Left ventricle myocardium inferior (tissue), 1 donor: ENCODE measurements at places on chromosomes 4 and X. TPM values are rescaled to one million over a fixed set of nuclear protein-coding genes. Genes with fewer than 3 reads are reported as not detected.

The ARHGEF6 gene
- total RNA-seq: 54.9 TPM

The H2BW2 gene
- total RNA-seq: not detected

The DGAT2L6 gene
- total RNA-seq: not detected

DNA sequence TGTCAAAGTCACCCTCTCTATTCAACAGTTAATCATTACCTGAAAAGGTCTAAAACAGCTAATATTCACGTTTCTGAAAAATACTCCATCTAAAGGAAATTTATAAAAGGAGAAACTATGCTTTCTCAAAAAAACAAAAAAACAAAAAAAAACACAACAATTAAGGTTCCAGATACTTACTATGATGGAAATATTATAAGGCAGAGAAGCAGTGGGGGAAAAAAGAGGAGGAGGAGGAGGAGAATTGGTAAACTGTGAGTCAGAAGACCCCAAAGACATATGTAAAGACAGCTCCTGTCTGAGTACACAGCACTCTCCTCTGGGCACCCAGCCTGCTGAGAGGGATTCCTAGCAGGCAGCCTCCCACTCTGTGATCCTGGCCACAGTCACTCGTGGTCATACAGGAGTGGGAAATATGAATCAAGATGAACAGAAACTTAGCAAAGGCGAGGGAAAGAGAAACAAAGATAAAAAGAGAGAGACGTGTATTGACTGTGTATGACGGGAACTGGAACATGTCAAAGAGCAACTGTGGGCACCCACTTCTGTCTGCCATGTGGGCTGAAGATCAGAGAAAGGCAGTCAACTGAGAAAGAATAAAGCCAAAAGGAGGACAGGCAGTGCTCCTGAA is 12.5 kb downstream of the KLHL15 start:
- no peak for DNase-seq

- DNase-seq: no peak
Observed at GRCh38 chr4:82553020-82553419, 8.8 kb downstream of the TMEM150C start.

DNA sequence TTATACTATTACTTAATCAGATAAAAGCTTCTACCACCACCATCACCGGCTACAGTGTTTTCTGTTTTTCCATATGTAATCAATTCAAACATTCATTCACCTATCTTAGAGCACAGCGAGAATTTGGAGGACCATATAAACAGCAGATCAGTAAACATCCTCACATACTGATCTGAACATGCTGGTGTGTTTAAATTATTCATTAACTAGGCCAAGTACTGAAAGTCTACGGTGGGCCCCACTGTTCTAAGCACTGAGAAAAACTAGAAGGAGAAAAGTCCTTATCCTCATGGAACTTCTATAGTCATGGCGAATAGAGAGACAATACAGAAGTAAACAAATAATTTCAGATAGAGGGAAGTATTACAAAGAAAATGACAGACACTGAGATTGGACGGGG is 176.6 kb downstream of the NR3C2 start:
- DNase-seq: no peak

GRCh38 chr4:69214716-69215115 is at the start of gene UGT2B11:
Gene UGT2B11, minus strand, starts transcription at chr4:69214748. Its CDS starts 26 bp downstream, at chr4:69214722.
- no peak for DNase-seq

DNA sequence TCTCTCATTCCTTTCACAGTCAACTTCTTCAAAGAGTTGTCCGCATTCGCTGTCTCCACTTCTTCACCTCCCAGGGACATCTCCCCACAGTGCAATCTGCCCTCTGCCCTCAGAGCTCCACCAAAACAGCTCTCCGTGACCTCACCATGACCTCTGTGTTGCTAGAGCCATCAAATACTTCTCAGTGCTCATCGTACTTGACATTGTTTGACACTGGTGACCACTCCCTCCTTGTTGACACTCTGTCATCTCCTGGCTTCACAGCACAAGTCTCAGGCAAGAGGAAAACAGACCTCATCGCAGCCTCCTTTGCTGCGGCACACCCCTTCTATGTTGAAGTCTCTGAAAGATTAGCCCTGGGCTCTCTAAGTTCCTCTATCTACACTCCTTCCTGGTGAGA is 90.5 kb upstream of the CCDC160 start:
- no peak for DNase-seq

GRCh38 chrX:82458207-82458754 is 1049.8 kb upstream of the POU3F4 start:
- DNase-seq: no peak

DNA sequence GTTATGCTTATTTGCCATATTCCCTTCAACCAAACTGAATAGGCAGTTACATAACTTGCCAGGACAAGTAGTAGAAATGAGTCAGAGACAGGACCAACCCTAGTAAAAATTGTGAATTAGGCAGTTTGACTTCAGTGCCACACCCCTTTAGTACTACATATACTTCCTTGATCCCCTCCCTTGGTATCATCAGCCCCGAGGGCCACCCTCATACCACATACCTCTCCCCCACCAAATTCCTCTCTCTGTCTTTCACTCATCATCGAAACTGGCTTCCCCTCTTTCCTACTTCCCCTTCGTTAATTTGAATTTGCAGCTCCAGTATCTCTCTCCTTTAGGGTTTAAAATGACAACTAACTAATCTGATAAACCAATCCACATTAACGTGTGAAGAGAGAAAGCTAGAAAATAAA is 7.9 kb upstream of the PTPN13 start:
- no peak for DNase-seq

DNA sequence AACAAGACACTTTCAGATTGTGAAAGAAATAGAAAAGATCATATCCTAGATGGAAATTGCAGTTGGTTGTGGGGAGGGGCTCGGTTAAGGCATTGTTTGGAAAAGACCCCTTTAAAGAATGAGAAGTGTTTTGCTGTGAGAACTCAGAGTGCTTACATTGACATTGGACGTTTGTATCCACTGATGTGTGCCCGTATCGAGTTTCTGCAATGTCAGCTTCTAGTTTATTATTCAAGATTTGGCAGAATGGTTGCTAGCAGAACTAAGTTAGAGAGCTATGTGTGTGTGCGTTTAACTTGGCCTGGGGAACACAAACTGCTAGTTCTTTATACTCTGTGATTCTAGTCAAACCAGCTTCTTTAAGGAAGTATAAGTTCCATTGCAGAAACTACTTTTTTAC is 2702.5 kb downstream of the PCDH7 start:
- no peak for DNase-seq

DNA sequence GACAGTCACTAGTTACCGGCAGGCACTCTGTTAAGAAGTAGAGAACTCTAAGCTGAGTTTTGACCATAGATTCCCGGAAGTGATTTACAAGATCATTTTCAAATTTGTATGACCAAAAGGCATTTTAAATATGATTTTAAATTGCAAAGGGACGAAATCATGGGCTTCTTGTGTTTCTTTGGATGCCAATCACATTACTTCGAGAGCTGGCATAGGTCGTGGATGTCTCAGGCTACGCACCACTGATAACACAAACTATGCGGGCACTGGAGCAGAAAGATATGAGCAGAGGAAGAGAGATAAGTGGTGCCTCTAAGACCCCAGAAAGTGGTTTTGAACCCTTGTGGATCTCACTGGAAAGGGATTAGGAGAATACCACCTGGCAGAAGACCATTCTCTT is 294.2 kb upstream of the FTHL17 start:
- no peak for DNase-seq
